ENCODE measurements at places on chromosomes 2 and 18. TPM values are rescaled to one million over a fixed set of nuclear protein-coding genes. Genes with fewer than 3 reads are reported as not detected.

The RPRM gene
- total RNA-seq: 16.2 TPM

The CDK15 gene
- total RNA-seq: not detected

The SLC11A1 gene
- 0.43 TPM for total RNA-seq

- H3K36me3 ChIP-seq: no peaks in the 10 kb centered on the region
- no peak overlapping the region for H3K27ac ChIP-seq
- DNase-seq: no peak
- H3K4me3 ChIP-seq: no peak overlapping the region
Observed at GRCh38 chr18:70411876-70412435, 123.1 kb downstream of the SOCS6 start.

DNA sequence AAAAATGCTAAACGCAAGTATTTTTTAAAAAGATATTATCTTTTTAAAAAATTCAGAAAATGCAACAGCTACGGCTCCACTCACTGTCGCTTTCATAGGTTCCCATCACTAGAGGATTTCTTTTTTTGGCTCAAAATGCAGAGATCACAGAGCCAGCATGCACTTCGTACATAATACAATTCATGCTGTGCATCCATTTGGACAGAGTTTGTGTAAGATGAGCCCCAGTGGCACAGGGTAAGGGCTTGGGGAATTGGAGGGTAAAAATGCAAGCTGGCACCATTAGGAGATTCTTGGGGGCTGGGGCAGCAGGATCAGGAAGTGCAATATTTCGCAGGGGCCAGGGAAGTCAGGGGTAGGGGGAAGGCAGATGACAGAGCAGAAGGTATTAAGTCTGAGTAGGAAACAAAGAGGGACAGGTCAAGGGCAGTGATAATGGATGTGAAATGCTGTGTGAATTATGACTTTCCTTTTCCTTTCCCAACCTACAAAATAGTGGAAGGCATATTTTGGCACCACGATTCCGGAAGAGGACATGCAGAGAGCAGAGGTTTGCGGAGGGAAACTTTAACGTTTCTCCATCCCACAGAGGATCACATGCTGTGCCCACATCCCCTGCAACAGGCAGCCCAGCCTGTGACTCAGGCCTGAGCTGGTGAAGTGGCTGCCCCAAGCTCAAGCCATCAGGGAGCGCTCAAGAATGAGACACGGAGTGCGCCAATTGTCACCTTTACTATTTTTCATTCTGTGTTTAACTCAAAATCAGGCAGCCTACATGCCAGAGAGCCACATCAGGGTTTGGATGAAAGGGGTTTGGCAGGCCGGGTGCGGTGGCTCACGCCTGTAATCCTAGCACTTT, 4.7 kb downstream of the CAPG start:
- DNase-seq: no peak
- H3K27ac ChIP-seq: no peak overlapping the region
- H3K4me1 ChIP-seq: peaks cover 5% of the 10 kb centered on the region
- H3K4me3 ChIP-seq: no peak overlapping the region

All from H1 (cell line).